Stimulated activated memory B cell treated with anti-CD40 and anti-IgM and Interleukin-4, amounts not matched to agents 10 μg/mL and 1 μg/mL and 100 μg/mL, for 72 hours (primary cell): ENCODE measurements at places on chromosomes 5 and 9.

GRCh38 chr5:36756848-36757247, 119.7 kb upstream of the NIPBL start:
- ATAC-seq, result no peak

GRCh38 chr9:129068990-129069861, 11.7 kb upstream of the DOLPP1 start:
- peak; percentile 95 for ATAC-seq

GRCh38 chr9:73183917-73184861, 32.5 kb downstream of the ANXA1 start:
- no peak for ATAC-seq

- no peak for ATAC-seq
Measured at GRCh38 chr9:134412298-134412711, 86.0 kb downstream of the RXRA start.

DNA sequence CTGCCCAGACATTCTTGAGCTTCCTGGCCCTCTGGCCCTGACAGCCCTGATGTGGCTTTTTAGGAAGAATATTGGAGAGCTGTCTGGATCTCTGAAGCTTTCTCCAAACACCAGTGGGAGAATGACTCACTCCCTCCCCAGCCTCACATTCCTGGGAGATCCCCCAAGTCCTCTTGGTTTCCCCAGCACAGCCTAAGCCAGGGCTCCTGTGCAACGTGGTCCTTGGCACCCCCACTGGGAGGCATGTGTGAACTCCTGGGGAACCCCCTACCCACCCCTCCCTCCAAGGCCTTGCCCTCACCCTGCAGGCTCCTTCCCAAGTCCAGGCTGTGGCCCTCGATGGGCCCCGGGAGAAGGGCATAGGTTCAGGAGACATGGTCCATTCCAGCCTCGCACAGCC, 12.7 kb downstream of the GLIPR2 start:
- no peak for ATAC-seq

- no peak for ATAC-seq
Measured at GRCh38 chr9:13648676-13649075, 369.2 kb upstream of the MPDZ start.

DNA sequence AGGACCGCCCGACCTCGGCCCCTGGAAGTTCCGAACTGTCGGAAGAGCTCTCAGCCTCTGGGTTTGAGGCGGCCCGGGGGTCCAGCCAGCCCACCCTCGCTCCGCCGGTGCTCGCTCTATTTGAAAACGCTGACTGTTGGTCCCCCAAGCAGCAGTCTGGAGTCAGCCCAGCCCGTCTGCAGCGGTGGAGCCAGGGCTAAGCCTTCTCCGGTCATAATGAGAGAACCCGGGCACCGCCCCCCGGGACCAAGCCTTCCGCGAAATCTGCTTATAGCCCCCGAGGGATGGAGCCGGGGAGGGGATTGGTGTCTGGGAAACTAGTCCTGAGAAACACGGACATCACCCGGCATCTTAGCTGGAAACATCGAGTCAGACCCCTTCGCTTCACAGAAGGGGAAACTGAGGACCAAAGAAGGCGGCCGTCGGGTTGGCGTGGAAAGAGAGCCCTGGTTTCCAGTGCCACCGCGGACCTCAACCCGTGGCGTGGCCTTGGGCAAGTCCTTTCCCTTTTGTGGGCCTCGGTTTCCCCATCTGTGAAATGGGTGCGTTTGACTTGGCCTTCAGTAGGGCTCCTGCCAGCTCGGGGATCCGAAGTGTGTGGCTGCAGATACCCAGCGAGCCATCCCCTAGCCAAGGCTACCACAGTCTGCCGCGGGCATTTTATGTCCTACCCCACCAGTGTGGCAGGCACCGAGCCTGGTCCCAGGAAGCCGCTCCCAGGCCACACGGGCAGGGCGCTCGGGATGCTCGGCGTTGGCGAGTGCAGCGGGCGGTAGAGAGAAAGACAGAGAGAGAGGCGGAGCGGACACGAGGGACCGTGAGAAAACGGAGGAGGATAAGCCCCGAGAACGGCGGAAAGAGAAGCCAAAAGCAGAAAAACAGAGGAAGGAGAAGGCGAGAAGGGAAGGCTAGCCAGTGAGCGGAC, 857 bp downstream of the ADAM19 start:
- ATAC-seq, result peak; percentile 0

- no peak for ATAC-seq
Measured at GRCh38 chr5:162221910-162222309, 154.3 kb downstream of the GABRG2 start.

- ATAC-seq, result no peak
Measured at GRCh38 chr5:54743581-54743980, 226.0 kb downstream of the SNX18 start.

DNA sequence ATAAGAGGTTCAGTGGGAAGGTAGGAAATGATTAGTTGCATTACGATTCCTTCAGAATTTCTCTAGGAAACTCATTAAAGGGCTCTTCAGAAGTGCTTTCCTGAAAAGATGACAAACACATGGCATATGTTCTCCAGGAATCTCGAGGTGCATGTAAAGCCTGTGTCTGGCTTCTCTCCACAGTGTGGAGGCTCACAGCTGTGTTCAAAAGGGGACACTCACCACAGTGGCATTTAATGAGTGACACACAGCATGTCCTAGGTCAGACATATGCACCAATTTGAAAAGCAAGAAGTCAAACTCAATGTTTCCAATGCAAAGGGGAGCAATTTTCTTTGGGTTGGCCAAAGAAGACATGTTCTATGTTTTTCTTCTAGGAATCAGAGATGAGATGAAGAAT, 976.9 kb downstream of the MAT2B start:
- ATAC-seq, result no peak

GRCh38 chr5:36982146-36982545, 105.6 kb downstream of the NIPBL start:
- no peak for ATAC-seq

GRCh38 chr9:129311643-129312042, 133.6 kb upstream of the IER5L start:
- ATAC-seq, result no peak

DNA sequence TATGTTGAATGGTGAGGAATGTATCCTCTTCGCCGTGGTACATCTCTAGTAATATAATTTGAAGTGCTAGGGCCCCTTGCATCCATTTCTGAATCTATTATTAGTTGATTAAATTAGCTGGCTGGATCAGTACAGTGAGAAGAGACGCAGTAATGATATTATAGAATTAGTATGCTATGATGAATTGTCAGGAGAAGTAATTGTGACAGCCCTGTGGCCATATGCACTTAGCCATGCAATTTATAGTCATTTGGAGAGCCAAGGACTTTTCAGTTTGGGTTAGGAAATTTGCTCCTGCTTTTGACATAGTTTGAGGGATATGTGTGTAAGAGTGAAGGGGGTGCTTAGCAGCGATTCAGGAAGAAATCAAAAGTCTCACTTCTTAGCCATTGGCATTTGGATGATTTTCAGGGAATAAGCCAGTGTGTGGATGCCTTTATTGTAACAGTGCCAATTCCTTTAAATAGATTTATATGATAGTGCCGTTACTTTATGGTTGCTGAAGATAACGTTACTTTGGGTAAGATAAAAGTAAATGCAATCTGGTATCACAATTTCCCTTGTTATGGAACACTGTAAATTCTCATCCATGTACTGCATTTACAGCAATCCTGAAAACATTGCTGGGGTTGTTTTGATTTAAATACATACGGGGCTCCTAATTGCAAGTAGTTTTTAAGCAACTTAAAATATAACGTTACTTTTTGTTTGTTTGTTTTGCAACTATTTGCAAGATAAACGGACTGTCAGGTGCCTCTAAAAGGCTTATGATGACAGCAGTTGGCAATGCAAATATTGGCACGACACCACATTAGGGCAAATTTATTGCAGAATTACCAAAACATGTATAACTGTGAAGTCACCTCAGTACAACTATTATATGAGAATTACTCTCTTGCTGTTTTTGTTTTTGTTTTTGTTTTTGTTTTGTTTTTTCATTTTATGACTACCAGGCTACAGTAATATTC, 875.4 kb upstream of the WWC1 start:
- no peak for ATAC-seq

DNA sequence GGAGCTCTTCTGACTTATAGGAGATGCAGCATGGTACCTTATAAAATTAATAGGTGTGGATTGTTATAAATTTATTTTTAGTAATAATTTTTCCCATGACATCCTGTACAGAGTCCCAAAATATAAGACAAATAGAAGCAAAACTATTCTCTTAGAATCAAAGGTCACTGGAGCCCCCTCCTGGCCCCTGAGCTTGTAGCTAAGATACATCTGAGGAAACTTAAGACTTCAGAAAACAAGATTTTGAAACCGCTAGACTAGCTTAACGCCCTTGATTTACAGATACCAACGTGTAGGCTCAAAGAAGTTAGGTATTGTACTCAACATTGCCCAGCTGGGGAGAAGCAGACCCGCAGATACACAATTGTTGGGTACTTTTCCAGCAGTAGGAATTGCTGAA, 45.7 kb upstream of the KCNN2 start:
- ATAC-seq, result no peak

DNA sequence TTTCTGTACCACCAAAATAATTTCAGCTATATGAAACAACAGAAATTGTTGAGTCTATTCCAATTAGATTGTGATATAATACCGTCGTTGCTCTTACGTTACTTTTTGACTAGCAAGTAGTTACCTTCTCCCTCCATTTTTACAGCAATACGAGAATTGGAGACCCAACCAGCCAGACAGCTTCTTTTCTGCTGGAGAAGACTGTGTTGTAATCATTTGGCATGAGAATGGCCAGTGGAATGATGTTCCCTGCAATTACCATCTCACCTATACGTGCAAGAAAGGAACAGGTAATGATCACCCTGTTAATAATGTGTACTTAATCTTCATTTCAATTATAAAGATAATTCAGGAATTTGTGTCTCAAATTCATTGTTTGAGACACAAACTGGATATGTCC, 100.7 kb downstream of the VCAN start:
- no peak for ATAC-seq

DNA sequence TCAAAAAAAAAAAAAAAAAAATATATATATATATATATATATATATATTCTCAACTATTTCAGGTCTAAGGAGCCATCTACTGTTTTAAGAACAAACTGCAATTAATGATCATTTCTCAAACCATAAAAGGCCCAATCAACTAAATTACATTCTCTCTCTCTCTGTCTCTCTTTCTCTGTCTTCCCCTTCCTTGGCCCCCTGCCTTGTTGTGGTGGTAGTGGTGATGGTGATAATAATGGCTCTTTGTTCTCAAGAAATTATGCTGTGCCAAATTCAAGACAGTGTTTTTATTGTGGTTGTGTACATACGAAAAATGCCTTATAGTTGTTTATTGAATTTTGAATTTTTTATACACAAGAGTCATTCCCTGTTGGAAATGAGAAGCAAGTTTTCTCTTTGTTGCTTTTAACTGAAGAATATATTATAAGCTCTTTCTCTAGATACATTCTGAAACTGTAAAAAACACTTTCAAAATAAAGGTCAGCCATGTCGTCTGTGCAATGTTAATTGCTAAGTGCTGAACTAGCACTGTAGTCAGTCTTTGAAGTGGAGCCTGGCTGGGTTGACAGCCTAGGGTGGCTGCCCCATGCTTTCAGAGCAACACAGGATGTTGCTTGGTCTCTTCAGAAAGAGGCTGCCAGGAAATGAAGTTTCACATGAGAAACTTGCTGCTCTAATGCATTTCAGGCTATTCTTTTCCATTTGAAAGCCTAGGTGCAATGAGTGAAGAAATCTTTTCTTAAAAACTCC, 96.0 kb downstream of the HINT1 start:
- ATAC-seq, result peak; percentile 89

DNA sequence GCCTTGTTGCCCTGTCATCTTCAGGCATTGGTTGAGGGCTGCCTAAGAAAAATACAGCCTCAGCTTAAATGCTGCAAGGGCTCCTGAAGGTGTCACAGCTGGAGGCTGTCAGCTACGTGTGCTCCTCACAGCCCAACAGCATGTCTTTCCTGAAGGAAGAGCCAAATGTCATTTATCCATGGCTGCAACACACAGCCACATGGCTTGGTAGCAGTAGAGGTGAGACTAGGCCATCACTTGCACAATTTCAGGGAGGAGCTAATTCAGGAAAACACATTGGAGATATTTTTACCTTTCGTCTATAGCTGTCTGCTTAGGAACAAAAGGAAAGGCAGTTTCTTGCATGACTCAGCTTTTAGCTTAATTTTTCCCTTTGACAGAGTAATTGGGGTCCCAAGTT, 260.7 kb downstream of the SYK start:
- ATAC-seq, result no peak

DNA sequence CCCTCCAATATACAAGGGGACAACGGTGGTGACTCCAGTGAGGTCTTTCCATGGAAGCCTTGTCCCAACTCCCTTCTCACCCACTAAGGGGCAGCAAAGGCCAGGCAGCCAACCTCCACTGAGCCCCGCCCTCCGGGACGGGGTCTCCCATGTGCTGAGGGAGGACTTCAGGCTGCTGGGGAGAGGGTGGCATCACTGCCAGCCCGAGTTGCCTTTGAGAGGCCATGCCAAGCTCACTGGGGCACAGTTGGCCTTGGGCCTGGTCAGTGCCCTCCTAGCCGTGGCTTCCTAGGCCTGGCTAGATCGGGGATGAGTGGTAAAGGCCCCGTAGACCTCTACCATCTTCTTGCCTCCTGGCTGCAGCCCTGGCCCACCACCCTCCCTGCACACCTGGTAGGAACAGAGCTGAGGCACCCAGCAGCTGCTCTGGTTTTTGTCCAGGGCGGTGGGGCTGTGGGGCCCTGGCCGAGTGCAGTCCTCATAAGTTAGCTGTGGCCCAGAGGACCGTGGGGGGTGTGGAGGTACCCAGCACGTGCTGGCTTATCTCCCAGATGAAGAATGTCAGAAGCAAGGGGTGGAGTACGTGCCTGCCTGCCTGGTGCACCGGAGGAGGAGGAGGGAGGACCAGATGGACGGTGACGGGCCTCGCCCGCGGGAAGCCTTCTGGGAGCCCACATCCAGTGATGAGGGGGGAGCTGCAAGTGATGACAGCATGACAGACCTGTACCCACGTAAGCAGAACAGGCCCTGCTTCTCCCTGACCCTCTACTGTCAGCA, 3.2 kb downstream of the SURF2 start:
- no peak for ATAC-seq

DNA sequence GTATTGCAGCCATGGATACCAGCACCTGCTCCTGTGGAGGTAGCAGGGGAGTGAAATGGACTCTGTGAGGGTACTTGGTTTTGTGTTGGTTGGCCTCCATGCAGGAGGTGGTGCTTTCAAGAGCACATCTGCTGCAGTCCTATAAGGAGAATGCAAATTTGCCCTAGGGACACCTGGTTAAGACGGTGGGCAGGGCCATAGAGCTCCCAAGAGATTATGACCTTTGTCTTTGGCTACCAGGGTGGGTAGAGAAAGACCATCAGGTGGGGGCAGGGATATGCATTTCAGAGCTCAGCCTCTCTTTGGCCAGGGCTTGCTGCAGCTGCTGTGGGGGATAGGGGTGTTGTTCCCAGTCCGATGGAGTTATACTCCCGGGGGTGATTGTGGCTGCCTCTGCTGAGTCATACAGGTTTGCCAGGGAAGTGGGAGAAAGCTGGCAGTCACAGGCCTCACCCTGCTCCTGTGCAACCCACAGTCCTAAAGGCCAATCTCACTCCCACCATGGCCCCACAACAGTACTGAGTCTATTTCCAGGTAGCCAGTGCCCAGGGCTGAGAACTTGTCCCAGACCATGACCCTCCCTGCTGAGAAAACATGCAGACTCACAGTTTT, 14.0 kb upstream of the PDLIM4 start:
- ATAC-seq, result no peak

GRCh38 chr5:83474161-83474796, 2.7 kb downstream of the VCAN start:
- peak; percentile 28 for ATAC-seq

GRCh38 chr5:71939452-71940230, 167.6 kb upstream of the MAP1B start:
- no peak for ATAC-seq
